CD8-positive, alpha-beta memory T cell (primary cell): ENCODE measurements at places on chromosomes 7 and 10. TPM values are rescaled to one million over a fixed set of nuclear protein-coding genes. Genes with fewer than 3 reads are reported as not detected.

- H3K4me3 ChIP-seq: peak overlapping the region; percentile 92
- peaks cover 42% of the 10 kb centered on the region for H3K4me1 ChIP-seq
- no peak for DNase-seq
Observed at GRCh38 chr7:151080067-151080521, 515 bp downstream of the FASTK start.

DNA sequence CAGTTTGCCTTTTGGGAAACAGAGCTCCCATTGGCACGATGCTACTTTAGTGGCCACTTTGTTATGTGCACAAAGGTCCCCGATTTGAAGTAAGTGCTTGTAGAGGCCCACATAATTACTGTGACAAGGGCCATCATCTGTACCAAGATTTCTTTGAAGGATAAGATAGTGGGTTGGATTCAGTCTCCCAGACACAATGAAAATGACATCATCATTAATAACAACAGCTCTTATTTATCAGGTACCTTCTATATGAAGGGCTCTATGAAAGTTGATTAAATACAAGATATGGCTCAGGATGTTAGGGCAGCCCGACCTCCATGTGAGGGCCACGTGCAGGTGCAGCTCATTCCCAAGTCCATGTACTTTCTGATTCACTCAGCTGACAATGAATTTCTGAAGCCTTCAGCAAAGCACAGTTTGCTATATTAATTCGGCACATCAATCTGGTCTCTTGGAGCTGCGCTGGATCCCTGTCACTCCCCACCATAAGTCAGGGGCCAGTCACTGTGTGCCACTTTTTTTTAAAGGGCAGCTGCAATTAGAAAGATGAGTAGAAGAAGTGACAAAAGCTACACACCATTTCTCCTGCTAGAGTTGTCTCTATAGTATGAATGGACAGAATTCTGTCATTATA is 140.3 kb downstream of the ABCA13 start:
- H3K4me3 ChIP-seq: no peak overlapping the region
- H3K4me1 ChIP-seq: no peaks in the 10 kb centered on the region
- no peaks in the 10 kb centered on the region for H3K27me3 ChIP-seq
- no peaks in the 10 kb centered on the region for H3K36me3 ChIP-seq
- H3K27ac ChIP-seq: no peak overlapping the region

DNA sequence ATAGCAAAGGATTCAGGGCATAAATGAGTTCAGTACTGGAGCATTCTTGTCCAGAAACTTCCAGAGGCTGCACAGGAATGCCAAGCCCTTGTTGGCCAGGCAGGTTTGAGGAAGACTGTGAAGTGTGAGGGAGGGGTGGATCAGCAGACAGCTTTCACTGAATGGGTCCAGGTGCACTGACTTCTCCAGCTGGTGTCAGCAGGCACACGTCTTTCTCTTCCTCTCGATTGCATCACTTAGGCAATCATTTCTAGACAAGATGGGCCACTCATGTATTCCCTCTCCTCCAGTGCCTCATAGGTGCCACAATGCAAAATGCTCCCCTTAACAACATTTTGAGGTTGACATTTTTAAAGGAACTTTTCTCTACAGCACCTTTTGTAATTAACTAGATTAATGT is 15.6 kb upstream of the PLEKHS1 start:
- no peaks in the 10 kb centered on the region for H3K27me3 ChIP-seq
- no peak overlapping the region for H3K4me3 ChIP-seq
- H3K27ac ChIP-seq: no peak overlapping the region
- no peaks in the 10 kb centered on the region for H3K4me1 ChIP-seq

GRCh38 chr7:4083513-4083912 is 598.6 kb upstream of the FOXK1 start:
- no peak for DNase-seq
- no peaks in the 10 kb centered on the region for H3K27me3 ChIP-seq
- H3K27ac ChIP-seq: no peak overlapping the region
- H3K4me3 ChIP-seq: no peak overlapping the region

DNA sequence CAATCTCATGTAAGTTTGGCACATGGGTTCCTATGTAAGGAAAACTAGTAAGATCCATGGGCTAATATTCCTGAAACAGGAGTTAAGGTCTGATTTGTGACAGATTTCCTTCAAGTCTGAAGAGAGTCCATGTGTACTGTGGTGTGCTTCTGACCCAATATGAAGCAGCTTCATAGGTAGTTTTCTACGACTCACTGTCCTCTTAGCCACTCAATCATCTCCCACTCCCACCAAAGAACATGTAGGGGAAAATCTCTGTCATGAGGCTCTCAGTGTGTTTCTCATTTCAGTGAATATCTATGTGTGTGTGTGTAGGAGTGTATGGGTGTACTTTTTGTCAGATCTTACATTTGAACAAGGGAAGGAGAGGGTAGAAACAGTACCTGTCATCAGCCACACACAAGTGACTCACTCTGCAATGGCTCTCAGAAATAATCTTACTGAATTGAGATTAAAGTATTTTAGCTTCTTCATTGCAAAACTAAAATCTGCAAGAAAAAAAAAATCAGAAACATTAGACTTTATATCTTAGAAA is 31.1 kb downstream of the RELN start:
- no peaks in the 10 kb centered on the region for H3K36me3 ChIP-seq
- no peak overlapping the region for H3K27ac ChIP-seq
- no peak for DNase-seq
- H3K4me3 ChIP-seq: no peak overlapping the region

DNA sequence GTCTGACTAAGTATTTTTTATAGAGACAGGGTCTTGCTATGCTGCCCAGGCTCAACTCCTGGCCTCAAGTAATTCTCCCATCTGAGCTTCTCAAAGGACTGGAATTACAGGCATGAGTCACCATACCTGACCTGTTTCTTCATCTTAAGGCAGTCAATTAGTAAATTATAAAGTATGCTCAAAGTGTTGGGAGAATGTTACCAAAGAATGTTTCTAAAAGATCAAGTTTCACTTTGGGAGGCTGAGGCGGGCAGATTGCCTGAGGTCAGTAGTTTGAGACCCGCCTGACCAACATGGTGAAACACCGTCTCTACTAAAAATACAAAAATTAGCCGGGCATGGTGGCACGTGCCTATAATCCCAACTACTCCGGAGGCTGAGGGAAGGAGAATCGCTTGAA is 117.0 kb downstream of the ALOX5 start:
- no peaks in the 10 kb centered on the region for H3K27me3 ChIP-seq
- no peak for DNase-seq
- H3K27ac ChIP-seq: no peak overlapping the region
- H3K4me3 ChIP-seq: no peak overlapping the region
- H3K4me1 ChIP-seq: no peaks in the 10 kb centered on the region

GRCh38 chr10:63866747-63867140 is 345.5 kb downstream of the REEP3 start:
- no peak for DNase-seq
- H3K27me3 ChIP-seq: no peaks in the 10 kb centered on the region
- H3K4me3 ChIP-seq: no peak overlapping the region
- H3K36me3 ChIP-seq: no peaks in the 10 kb centered on the region

DNA sequence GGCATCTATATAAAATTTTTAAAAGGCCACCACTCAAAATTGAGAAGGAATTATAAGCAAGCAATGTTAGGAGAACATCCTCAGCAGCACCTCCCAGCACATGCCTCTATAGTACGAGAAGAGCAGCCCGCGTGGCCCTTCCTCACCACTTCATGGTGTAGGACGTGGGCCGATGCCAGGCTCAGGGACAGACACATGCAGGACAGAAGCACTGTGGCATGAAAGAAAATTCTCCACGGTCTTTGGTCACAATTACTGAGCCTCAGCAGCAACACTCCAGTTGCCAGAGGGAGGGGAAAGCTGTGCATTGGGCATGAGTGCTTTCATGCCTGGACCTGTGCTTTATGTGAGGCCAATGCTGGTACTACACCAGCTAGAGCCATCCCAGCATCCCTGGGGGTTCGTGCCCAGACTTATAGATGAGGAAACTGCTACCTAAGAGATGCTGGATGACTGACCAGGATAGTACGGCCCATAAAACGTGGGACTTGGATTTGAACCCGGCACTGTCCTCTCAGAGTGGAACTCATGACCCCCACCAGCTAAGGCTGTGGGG is 164.7 kb downstream of the ADAM12 start:
- no peak for DNase-seq
- no peak overlapping the region for H3K27ac ChIP-seq
- H3K4me3 ChIP-seq: no peak overlapping the region
- no peaks in the 10 kb centered on the region for H3K4me1 ChIP-seq

- H3K27me3 ChIP-seq: no peaks in the 10 kb centered on the region
- H3K4me1 ChIP-seq: no peaks in the 10 kb centered on the region
- H3K4me3 ChIP-seq: no peak overlapping the region
- DNase-seq: no peak
Observed at GRCh38 chr7:24705461-24705954, 51.8 kb downstream of the GSDME start.

- H3K36me3 ChIP-seq: no peaks in the 10 kb centered on the region
- H3K27ac ChIP-seq: no peak overlapping the region
- peaks cover 5% of the 10 kb centered on the region for H3K4me1 ChIP-seq
Observed at GRCh38 chr7:135801045-135801693, 52.6 kb upstream of the FAM180A start.

DNA sequence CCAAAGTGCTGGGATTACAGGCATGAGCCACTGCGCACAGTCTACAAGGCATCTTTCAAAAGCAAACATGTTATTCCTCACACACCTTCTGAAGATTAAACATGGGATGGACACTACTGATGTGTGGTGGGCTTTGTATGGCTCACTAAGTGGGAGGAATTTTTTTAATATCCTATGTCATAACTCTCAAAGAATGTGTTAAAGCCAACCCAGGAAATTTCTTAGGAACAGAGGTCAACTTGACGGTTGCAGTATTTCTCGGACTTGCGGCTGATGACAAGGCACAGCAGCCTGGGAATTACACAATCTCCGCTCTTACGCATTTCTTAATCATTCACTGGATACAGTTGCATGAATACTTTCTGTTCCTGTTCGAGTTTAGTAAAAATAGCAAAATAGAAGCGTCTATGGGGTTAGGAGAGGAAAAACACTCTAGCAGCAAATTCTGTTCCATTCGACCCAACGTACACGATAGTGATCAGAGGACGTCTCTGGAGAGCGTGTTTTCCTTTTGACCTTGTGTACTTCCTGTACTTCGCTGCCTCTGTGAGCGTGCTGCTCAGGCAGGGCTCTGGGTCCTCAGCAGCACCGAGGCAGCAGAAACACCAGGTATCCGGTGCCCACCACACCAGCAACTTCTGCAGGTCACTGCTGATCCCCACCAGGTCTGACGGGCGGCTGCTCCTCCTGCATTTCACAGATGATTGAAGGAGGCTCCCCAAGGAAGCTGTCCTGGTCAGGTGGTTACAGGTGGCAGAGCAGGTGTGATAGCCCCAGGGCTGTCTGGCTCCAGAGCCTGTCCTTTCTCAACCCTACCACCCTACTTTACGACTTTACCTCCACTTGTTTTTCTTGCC is 26.4 kb upstream of the SRGN start:
- H3K27ac ChIP-seq: peak overlapping the region; percentile 10
- peak; percentile 41 for DNase-seq
- H3K4me3 ChIP-seq: peak overlapping the region; percentile 29
- H3K36me3 ChIP-seq: no peaks in the 10 kb centered on the region

DNA sequence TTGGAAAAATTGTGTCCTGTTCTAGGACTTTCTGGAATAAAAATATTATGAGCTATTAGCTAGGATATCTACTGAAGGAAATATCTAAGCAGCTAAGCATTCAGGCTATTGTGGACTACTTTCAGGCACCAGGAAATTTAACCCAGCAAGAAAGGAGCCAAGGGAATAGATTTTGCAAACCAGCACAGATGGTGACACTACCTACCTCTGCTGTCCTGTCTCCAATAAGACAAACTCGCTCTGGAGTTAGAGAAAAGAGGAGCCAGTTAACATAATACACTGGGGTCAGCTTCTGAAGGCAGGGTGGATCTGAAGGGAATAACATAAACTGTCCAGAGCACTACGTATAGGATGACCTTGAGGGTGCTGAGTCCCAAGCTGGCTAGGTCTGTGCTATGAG is 223.7 kb upstream of the PRSS58 start:
- no peak overlapping the region for H3K27ac ChIP-seq
- H3K27me3 ChIP-seq: no peaks in the 10 kb centered on the region
- DNase-seq: no peak
- peaks cover 52% of the 10 kb centered on the region for H3K4me1 ChIP-seq
- H3K4me3 ChIP-seq: no peak overlapping the region

GRCh38 chr7:88437132-88437531 is 130.4 kb upstream of the STEAP4 start:
- H3K27me3 ChIP-seq: no peaks in the 10 kb centered on the region
- H3K4me3 ChIP-seq: no peak overlapping the region
- no peaks in the 10 kb centered on the region for H3K36me3 ChIP-seq
- no peak for DNase-seq

GRCh38 chr7:29935111-29935510 is 54.5 kb downstream of the SCRN1 start:
- H3K36me3 ChIP-seq: no peaks in the 10 kb centered on the region
- H3K4me1 ChIP-seq: no peaks in the 10 kb centered on the region
- no peak overlapping the region for H3K4me3 ChIP-seq
- no peak overlapping the region for H3K27ac ChIP-seq
- no peaks in the 10 kb centered on the region for H3K27me3 ChIP-seq

GRCh38 chr10:5987747-5988146 is 10.4 kb upstream of the IL15RA start:
- H3K4me1 ChIP-seq: no peaks in the 10 kb centered on the region
- H3K4me3 ChIP-seq: no peak overlapping the region
- no peak for DNase-seq
- no peak overlapping the region for H3K27ac ChIP-seq
- H3K36me3 ChIP-seq: no peaks in the 10 kb centered on the region
- H3K27me3 ChIP-seq: no peaks in the 10 kb centered on the region

GRCh38 chr10:99766302-99766681 is 16.1 kb upstream of the ABCC2 start:
- H3K36me3 ChIP-seq: no peaks in the 10 kb centered on the region
- H3K4me3 ChIP-seq: no peak overlapping the region
- no peak for DNase-seq
- H3K27ac ChIP-seq: no peak overlapping the region
- no peaks in the 10 kb centered on the region for H3K4me1 ChIP-seq

DNA sequence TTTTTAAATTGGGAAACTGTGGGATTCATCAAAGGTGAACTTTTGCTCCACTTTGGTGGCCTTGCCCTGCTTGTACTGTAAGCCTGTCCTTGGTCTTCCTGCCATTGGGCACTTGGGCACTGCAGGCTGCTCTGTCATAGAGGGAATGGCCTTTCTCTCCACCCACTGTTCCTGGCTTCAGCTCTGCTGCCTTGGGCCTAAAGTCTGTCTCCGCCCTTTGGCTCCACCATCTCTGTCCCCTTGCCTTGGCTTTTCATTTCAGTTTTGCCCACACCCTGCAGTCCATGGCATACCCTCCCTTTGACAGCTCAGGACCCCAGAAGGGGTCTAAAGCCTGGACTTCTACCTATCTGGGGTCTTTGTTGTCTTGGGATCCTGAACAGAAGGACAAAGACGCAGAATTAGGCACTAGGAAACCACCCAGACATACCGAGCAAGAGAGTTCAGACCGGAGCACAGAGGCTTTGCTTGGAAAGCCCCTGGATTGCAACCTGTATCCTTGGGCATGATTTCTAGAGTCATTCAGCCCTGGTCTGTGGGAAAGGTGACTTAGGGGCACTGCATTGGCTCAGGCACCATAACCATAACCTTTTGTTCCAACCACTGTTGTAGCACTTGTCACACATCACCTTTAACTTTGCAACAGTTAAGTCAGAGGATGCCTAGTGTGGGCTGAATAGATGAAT is 5.2 kb upstream of the ARHGAP22 start:
- H3K27ac ChIP-seq: no peak overlapping the region
- H3K36me3 ChIP-seq: no peaks in the 10 kb centered on the region
- no peak overlapping the region for H3K4me3 ChIP-seq
- no peaks in the 10 kb centered on the region for H3K4me1 ChIP-seq

Gene TMEM130
- total RNA-seq: not detected

Gene NKX2-3
- not detected for total RNA-seq

Gene MYO1G
- 363 TPM for total RNA-seq

Gene TAS2R41
- total RNA-seq: not detected
